MCF 10A (cell line): ENCODE measurements at places on chromosomes 7 and 10. TPM values are rescaled to one million over a fixed set of nuclear protein-coding genes. Genes with fewer than 3 reads are reported as not detected.

Gene OR2A42
- not detected in 2 replicates for total RNA-seq

Gene REPIN1
- 80.8 and 83.0 TPM in 2 replicates for total RNA-seq

Gene ITPRID1
- not detected in 2 replicates for total RNA-seq

Gene SFTPD
- 0.23 TPM in 1 of 2 replicates, not detected in the other for total RNA-seq

Gene IGF2BP3
- total RNA-seq = 27.0 and 29.8 TPM in 2 replicates

Gene ZC3HAV1L
- total RNA-seq = 10.9 and 13.7 TPM in 2 replicates

Gene CLRN3
- total RNA-seq = not detected in 2 replicates

Gene HOXA5
- 7.4 and 8.8 TPM in 2 replicates for total RNA-seq

Gene SUN3
- total RNA-seq = 0.22 TPM in 1 of 2 replicates, not detected in the other
